Fibroblast of pulmonary artery (primary cell): ENCODE measurements at places on chromosomes 7 and 10.

DNA sequence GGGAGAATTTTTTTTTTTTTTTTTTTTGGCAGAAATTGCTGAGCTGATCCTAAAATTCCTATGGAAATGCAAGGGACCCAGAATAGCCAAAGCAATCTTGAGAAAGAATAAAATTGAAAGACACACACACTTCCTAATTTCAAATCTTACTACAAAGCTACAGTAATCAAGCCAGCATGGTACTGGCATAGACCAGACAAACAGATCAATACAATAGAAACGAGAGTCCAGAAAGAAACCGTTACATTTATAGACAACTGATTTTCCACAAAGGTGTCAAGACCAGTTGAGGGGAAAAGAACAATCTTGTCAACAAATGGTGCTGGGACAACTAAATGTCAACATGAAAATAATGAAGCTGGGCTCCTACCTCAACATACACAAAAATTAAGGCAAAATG is 34.5 kb downstream of the LARP4B start:
- DNase-seq = no peak

GRCh38 chr7:20238754-20239324 is 21.7 kb upstream of the MACC1 start:
- DNase-seq = no peak

DNA sequence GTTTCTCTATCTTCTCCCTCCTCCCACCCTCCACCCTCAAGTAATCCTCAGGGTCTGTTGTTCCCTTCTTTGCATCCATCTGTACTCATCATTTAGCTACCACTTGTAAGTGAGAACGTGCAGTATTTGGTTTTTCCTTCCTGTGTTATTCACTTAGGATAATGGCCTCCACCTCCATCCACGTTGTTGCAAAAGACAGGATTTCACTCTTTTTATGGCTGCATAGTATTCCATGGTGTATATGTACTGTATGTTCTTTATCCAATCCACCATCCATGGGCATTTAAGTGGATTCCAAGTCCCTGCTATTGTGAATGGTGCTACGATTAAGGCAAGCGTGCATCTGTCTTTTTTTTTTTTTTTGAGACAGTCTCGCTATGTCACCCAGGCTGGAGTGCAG is 72.4 kb downstream of the PROSER2 start:
- DNase-seq = no peak

DNA sequence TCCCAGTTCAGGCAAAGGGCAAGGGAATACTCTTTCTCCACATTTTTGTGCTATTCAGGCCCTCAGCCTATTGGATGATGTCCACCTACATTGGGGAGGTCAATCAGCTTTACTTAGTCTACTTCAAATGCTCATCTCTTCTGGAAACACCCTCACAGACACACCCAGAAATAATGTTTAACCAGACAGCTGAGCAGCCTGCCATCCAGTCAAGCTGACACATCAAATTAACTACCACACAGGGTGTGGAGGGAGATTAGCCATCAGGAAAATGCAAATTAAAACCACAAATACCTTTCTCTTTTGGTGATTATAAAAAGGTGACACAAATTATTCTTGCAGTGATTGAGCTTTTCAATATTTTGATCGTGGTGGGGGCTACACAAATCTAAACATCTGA is 74.7 kb upstream of the FZD8 start:
- DNase-seq = no peak

DNA sequence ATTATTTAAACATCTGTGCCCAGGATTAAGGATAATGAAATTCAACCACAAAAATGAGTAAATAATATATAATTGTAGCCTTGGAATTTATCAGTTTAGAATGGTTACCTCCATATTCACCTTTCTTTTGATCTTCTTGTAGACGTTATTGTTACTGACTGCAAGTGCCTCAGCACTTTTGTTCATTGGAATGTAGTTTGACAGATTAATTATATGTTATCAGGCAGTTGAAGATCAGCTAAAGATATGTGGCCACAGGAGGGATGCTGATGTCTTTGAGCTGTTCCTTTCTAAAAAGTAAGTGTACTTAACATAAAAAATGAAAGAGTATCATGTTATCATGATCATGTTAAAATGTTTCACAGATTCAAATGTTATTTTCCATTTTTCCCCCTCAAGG is 5.6 kb downstream of the LRRC72 start:
- DNase-seq = no peak

GRCh38 chr10:109592391-109592790 is 330.9 kb downstream of the XPNPEP1 start:
- no peak for DNase-seq

- peak; percentile 62 for DNase-seq
Observed at GRCh38 chr10:24690961-24691512, 32.6 kb downstream of the ARHGAP21 start.

DNA sequence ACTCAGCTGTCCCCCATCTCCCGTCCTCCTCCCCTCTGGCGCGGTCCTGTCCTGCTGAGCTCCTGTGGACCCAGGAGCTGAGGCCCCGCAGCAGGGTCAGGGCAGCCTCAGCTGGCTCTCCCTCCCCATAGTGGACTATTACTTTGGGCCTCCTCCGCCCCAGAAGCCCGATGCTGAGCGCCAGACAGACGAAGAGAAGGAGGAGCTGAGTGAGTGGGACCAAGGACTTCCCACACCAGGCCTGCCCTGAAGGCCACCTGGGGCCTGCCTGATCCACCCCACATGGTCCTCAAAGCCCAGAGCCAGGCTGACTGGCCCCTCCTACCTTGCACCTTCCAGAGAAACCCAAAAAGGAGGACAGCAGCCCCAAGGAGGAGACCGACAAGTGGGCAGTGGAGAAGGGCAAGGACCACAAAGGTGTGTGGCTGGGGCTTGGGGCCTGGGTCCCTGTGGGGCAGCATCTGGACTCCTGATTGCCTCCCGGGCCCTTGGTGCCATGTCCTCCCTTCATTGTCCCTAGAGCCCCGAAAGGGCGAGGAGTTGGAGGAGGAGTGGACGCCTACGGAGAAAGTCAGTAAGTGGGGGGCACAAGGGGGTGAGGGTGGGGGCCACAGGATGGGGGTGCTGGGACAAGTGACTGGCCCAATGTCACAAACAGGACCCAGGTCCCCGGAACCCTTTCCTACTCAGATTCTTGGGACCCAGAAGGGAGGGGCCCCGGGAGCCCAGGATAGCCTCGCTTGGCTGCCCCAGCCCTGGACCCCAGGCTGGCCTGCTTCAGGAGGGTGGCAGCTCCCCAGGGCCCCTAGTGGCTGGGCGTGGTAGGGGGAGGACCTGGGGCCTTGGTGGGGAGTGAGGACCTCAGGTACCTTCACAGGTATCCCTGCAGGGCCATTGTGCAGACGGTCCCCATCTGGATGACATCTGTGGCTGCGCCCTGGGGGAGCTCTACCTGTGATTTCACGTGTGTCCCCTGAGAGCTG is 4.9 kb downstream of the AEBP1 start:
- no peak for DNase-seq

DNA sequence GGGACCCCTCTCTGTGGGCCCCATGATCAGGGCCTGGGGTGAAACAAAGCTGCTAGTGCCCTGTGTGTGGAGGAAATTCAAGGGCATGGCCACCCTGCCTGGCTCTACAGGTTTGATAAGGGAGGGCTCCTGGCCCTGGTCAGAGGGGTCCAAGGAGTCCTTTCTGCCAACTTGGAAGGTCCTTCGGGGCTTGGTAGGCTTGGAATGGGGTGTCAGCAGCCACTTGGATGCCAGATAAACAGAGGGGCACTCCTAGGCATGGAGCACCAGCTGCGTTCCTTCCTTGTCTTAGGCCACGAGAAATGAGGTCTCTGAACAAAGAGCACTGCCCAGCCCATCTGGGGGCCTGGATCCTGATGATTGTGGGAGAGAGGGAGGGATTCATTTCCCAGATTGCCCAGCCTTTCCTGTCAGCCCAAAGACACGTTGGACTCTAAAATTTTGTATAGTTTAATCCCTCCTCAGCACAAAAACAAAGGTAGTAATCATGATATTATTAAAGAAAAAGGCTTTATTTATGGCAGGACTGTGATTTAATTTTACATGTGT is 5.1 kb downstream of the MTURN start:
- DNase-seq = no peak

DNA sequence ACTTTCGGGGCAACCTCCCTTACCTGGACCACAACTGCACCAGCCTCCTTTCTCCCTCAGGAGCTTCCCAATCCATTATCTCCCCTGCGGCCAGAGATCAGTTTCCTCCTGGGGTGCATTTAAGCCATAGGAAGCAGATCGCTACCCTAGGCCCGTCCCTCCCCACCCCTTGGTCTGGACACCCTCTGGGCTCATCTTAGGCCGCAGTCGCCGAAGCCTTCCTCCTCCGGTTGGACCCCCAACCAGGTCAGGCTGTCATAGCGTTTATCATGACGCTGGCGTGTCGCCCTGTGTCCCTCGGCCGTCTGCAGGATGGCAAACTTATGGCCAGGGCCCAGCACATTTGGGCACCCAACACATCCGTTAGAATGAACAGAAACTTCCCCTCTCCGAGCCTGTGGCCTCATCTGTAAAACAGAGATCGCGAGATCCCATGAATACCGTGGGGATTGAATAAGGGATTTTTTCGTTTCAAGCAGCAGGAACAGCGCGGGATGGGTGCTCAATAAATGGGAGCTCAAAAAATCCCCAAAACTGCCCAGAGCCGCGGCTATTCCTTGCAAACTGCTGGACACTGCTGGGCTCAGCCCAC is 669 bp upstream of the AP5Z1 start:
- peak; percentile 76 for DNase-seq

DNA sequence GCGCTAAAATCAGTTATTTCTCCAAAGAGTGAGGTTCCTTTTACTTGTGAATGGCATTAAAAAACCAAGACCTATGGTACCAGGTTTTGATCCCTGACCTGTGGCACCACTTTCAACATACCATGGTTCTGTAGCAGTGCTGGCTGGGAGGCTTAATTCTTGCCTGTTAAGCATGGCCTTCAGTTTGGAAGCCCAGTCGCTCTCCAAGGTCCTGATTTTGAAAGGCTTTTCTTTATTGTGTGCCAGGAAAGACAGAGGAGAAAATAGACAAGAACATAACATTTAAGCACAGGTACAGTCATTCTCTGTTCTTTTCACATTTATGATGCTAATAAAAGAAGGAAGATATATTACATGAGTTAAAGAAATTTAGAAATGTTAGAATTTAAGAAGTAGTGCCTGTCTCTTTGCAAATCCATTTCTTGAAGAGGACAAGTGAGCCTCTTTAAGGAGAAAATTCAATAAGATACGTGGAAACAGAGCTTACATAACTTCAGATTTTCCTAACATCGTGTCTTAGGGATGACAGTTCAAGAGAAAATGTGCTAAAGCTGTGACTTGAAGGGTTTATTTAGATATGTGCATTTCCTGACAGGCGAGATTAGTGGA is 357.6 kb downstream of the DPP6 start:
- peak; percentile 11 for DNase-seq

- peak; percentile 33 for DNase-seq
Observed at GRCh38 chr7:11698384-11698871, 133.6 kb downstream of the THSD7A start.

DNA sequence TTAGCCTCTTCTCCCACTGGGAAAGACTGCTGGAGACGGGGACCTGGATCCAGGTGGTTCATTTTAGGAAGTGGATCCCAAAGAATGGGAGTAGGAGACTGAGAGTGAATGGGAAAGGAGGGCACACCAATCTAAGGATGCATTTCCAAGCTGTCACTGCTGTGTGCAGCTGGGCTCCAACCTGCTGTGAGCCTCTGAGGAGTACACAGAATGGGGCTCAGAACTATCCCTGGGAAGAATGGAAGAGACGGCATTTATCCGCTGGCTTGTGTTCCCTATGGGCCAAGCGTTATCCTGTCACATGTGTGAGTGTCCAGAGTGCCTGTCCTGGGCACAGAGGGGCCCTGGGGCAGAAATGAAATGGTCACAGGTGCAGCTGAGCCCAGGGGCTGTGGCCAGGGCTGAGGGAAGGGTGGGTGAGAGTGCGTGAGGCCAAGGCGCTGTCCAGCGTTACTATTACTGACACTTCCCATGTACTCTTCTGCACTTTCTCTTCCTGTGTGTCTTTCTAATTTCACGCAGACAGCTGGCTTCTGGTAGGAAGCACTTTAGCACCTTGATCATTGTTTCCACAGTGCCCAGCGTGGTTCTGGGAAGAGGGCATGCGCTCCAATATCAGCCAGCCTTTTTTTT is 35.4 kb upstream of the PODXL start:
- no peak for DNase-seq

- DNase-seq = no peak
Observed at GRCh38 chr10:18533896-18534295, 117.5 kb downstream of the NSUN6 start.

DNA sequence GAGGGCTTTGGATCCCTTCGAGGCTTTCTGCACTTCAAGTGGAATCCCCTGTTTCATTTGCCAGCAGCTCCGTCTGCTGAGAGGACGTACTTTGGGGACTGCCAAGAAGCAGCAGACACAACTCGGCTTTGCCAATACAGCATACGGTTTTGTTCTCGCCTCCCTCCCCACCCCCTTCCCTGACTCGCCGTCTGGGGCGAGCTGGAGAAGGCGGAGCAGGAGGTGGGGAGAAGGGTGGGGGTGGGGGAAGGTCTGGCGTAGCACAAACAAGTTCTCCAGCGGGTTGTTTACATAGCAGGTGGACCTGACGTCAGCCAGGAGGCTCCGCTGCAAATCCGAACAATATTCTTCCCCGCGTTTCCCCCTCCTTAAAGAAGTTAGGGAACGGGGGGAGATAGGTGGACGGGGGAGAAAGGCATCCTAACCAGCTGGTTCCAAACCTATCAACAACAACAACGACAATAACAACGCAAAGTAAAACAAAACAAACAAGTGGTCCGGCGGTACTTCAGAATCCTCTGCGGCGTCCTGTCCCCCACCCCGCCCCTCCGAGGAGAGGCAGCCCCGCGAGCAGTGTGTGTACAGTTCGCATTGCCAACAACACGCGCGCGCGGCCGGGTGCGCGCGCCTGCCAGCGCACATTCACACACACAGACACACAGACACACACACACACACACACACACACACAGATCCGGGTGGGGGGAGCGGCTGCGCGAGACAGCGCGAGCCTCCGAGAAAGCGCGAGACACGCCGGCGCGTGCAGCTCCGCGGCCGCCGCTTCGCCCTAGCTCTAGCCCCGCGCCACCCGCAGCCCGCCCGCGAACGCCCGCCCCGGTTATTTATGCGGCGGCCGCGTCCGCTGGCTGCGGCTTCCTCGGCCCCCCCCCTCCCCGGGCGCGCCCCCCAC is 167.0 kb upstream of the PPP1R3A start:
- peak; percentile 74 for DNase-seq

- no peak for DNase-seq
Observed at GRCh38 chr10:116418389-116418788, 9.3 kb upstream of the PNLIPRP3 start.

- DNase-seq = no peak
Observed at GRCh38 chr10:4939224-4940072, 23.8 kb upstream of the AKR1C1 start.

DNA sequence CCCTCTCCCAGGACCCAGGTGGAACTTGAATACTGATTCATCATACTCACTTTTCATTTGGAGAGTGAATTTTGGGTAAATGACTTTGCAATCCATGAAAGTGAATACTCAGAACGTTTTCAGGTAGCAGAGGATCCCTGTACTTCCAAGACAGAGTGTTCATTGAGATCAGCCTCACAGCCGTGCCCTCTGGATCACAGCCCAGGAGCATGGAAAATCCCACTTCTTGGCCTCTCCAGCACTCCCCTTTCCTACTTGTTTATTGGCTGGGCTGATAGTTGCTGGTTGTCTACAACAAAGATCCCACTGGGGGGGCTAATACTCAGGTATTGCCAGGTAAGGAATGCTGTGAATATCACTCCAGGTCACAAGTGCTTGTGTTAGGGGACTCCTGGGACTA is 5.9 kb downstream of the GCK start:
- no peak for DNase-seq

GRCh38 chr10:96494694-96495093 is 19.0 kb downstream of the TLL2 start:
- no peak for DNase-seq

GRCh38 chr7:7820409-7820808 is 102.0 kb upstream of the RPA3 start:
- no peak for DNase-seq

- no peak for DNase-seq
Observed at GRCh38 chr7:115183431-115184057, 261.6 kb downstream of the MDFIC start.
